Mucosa of gallbladder (tissue), 1 donor: ENCODE measurements at places on chromosomes 11 and 22.

- no peak for DNase-seq
Measured at GRCh38 chr11:64359712-64360445, 917 bp downstream of the RPS6KA4 start.

- DNase-seq, result no peak
Measured at GRCh38 chr11:111939836-111940604, 2.9 kb downstream of the DIXDC1 start.

GRCh38 chr11:68122936-68123539, 1.9 kb upstream of the CHKA start:
- DNase-seq, result peak; percentile 47

DNA sequence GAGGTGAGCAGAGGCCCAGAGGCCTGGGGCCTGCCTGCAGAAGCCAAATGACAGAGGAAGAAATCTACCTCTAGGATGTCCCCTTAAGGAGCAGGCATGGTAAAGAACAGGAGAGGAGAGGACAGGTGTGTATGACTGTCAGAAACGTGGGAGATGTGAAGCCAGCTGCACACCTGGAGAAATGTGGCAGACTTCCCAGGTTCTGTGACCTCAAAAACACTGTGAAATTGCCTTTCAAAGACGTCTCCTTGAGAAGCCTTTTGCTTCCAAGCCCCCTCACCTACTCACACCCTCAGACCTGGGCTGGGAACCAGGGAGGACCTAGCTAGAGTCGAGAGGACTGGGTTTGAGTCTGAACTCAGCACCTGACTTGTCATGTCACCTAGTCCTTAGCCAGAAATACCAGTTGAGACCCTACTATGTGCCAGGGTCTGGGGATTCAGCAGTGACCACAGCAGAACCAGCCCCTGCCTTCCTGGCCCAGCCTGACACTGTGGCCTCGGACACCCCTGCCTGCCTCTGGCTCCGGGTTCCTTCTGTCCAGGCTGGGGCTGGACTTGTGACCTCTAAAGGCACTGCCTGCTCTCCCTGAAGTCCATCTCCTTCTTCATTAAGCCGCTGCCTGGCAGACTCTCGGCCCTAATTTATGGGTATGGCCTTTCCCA, 5.6 kb downstream of the TPBGL start:
- no peak for DNase-seq

- no peak for DNase-seq
Measured at GRCh38 chr11:63910675-63911074, 6.3 kb downstream of the RCOR2 start.

GRCh38 chr22:27616033-27616432, 185.5 kb downstream of the MN1 start:
- DNase-seq, result no peak

DNA sequence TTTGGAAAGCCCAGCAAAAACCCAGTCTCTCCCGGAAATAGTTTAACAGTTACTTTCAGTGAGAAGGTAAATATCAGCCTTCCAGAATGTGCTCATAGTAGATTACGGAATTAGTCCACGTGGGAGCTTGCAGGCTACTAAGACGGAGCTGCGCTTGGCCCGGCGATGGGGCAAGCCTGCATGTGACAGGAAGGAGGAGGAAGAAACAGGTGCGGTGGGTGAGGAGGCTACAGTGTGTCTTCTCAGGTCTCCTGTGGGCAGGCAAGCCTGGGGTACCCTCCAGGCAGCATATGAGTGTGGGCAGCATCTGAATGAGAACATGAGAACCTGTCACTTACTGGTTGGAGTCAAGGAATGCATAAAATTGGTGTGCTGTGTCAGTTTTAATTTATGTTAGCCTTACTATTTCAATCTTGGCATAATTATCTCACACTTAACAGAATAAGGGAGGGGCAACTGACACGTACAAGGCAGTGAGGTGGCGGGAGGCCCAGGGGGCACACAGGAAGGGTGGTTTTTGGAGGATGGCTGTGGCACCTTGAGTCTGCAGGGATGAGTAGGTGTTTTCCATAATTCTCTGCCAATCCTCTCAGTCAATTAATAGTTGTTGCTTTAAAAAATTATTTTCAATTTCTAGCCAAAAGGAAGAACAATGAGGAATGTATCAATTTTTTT, 35.7 kb downstream of the CLMP start:
- no peak for DNase-seq

- DNase-seq, result no peak
Measured at GRCh38 chr22:37187891-37188761, at the start of gene C1QTNF6. Gene C1QTNF6 (minus strand): TSS chr22:37188247. CDS start chr22:37188213, 34 bp downstream.

- no peak for DNase-seq
Measured at GRCh38 chr11:34148504-34149165, 43.2 kb downstream of the NAT10 start.

GRCh38 chr22:49884503-49885260, 31.0 kb downstream of the ZBED4 start:
- no peak for DNase-seq

- no peak for DNase-seq
Measured at GRCh38 chr11:14370496-14370895, 11.5 kb upstream of the RRAS2 start.
